ENCODE measurements at places on chromosomes 7 and 10.

- DNase-seq: no peak
Observed at GRCh38 chr7:106664343-106664742, 3.4 kb upstream of the CCDC71L start.

- DNase-seq: no peak
Observed at GRCh38 chr10:99345350-99345749, 16.2 kb downstream of the CNNM1 start.

GRCh38 chr10:82392533-82392932 is 517.5 kb downstream of the NRG3 start:
- no peak for DNase-seq

- DNase-seq: no peak
Observed at GRCh38 chr10:118028619-118029018, 18.1 kb downstream of the RAB11FIP2 start.

DNA sequence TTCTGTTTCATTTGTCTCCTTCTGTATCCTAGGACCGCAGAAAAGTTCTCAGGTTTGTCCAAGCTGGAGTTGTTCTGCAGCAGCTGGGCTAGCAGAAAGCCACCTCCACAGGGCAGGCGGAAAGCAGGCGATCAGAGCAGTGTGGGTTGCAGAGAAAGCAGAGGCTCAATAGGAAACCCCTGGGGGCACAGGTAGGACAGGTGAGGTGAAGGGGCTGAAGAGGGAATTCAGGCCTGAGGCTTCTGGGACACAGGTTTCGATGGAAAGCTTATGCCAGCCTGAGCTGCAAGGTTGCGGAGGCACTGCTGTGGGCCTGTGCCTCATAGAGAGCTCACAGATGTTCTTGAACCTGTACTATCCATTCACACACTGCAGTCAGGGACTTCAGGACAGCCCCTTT is 194.9 kb upstream of the TPK1 start:
- no peak for DNase-seq
